ENCODE measurements at places on chromosomes 5 and 9.
A peak's percentile ranks its signal among the peaks of the same experiment; 100 is the strongest.

DNA sequence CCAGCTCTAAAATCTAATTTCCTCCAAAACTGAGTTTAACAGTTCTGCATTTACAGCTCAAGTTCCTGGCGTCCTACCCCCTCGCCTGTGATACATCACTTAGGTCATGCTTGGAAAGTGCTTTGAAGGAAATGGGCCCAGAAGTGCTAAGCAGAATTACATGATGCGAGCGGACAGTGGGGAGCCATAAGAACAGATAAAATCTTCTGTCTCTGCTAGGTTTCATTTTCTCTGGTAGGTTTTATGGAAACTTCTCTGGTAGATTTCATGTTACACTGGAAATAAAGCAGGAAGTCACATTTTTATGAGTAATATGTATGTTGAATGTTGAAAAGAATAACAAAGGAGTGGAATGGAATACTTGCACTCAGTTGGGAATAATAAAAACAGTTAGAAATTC lies 138.3 kb downstream of the ZDHHC21 start:
- DNase-seq = peak; percentile 1

- no peak for DNase-seq
Measured at GRCh38 chr9:82443312-82443711, 454.7 kb downstream of the SPATA31D1 start.

GRCh38 chr5:106408570-106408969 lies 1262.2 kb downstream of the EFNA5 start:
- peak; percentile 46 for DNase-seq

DNA sequence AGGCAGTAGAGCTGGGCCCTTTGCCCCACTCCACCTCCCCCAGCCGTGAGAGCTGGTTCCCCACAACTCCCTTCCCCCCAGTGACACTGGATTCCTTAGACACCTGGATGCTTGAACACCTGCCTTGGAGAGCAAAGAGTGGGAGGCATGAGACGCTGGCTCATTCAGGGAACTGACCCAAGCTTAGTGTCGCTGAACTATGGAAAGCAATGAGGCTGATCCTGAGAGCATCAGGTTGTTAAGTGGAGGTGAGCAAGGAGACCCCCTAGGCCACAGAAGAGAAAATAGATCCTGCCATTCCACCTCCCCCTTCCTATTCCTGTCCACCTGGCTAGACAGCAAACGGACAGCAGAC lies 2.0 kb downstream of the CCL19 start:
- DNase-seq = no peak

- no peak for DNase-seq
Measured at GRCh38 chr5:37971483-37972024, 131.7 kb upstream of the GDNF start.

- no peak for DNase-seq
Measured at GRCh38 chr9:37574241-37574721, 1.9 kb downstream of the FBXO10 start.

GRCh38 chr5:56515011-56515410 lies 281.9 kb upstream of the ANKRD55 start:
- no peak for DNase-seq

Measured in OCI-M1 (cell line).